ENCODE measurements at places on chromosomes 3 and 15. TPM values are rescaled to one million over a fixed set of nuclear protein-coding genes. Genes with fewer than 3 reads are reported as not detected.

The CYP1A1 gene
- total RNA-seq, result 0.15 TPM

The PP2D1 gene
- total RNA-seq, result not detected

The LPCAT4 gene
- total RNA-seq, result 58.5 TPM

The GADL1 gene
- total RNA-seq, result not detected

The CALML4 gene
- total RNA-seq, result 5.4 TPM

The CELF6 gene
- total RNA-seq, result not detected

The HDC gene
- total RNA-seq, result not detected

The CLRN1 gene
- total RNA-seq, result not detected

The CAMK2N2 gene
- total RNA-seq, result 5.7 TPM

The CCDC191 gene
- total RNA-seq, result 5.6 TPM

The MESP2 gene
- total RNA-seq, result 1.1 TPM

The GHSR gene
- not detected for total RNA-seq

The ZBTB20 gene
- 4.1 TPM for total RNA-seq

The OR4M2 gene
- total RNA-seq, result not detected

The PRSS50 gene
- total RNA-seq, result 0.13 TPM

The ESYT3 gene
- 2.6 TPM for total RNA-seq

The SPATA12 gene
- total RNA-seq, result 0.10 TPM

The CLDN1 gene
- 30.9 TPM for total RNA-seq

The KCNAB1 gene
- total RNA-seq, result not detected

The RHOV gene
- total RNA-seq, result 4.2 TPM

The MINAR1 gene
- 0.62 TPM for total RNA-seq

The ALG1L2 gene
- 0.33 TPM for total RNA-seq

The GOLGA8R gene
- total RNA-seq, result 0.80 TPM

The CCDC51 gene
- 11.9 TPM for total RNA-seq

The GPR27 gene
- total RNA-seq, result 0.15 TPM

The RYR3 gene
- not detected for total RNA-seq

The SAMD7 gene
- total RNA-seq, result not detected

The TAGLN3 gene
- not detected for total RNA-seq

The MYRIP gene
- total RNA-seq, result 0.59 TPM

The PPP1R14D gene
- 0.64 TPM for total RNA-seq

The HDDC3 gene
- total RNA-seq, result 5.3 TPM

The C3orf85 gene
- total RNA-seq, result not detected

The RTP3 gene
- total RNA-seq, result not detected

The CFAP44 gene
- total RNA-seq, result 0.74 TPM

The FSD2 gene
- total RNA-seq, result not detected

The ISG20 gene
- 14.9 TPM for total RNA-seq

The STARD9 gene
- total RNA-seq, result 13.4 TPM

The SACM1L gene
- 31.6 TPM for total RNA-seq

The SENP2 gene
- 52.7 TPM for total RNA-seq

The SLC12A1 gene
- not detected for total RNA-seq

The GMPPB gene
- 28.4 TPM for total RNA-seq

The IGSF10 gene
- total RNA-seq, result 0.10 TPM

The GPR160 gene
- 0.18 TPM for total RNA-seq

The CHRNA3 gene
- 0.31 TPM for total RNA-seq

The CYP8B1 gene
- 0.08 TPM for total RNA-seq

The STRIT1 gene
- not detected for total RNA-seq

The ZNF280D gene
- 21.5 TPM for total RNA-seq

The ATRIP gene
- 11.9 TPM for total RNA-seq

The GRIP2 gene
- total RNA-seq, result 6.5 TPM

The PTH1R gene
- total RNA-seq, result not detected

The HEMK1 gene
- total RNA-seq, result 12.1 TPM

The EFL1 gene
- 20.2 TPM for total RNA-seq

The PIGB gene
- total RNA-seq, result 19.3 TPM

The BCL6 gene
- 21.5 TPM for total RNA-seq

The BTLA gene
- not detected for total RNA-seq

The PIGBOS1 gene
- total RNA-seq, result 13.4 TPM

The TMEM108 gene
- total RNA-seq, result 0.41 TPM

The DNASE1L3 gene
- not detected for total RNA-seq

The GOLGA6L7 gene
- total RNA-seq, result not detected

The IL16 gene
- total RNA-seq, result 1.0 TPM

All from Panc1 (cell line).